Body of pancreas (tissue), 4 donors: ENCODE measurements at places on chromosomes 12 and 14. TPM values are rescaled to one million over a fixed set of nuclear protein-coding genes. Genes with fewer than 3 reads are reported as not detected.
A peak's percentile ranks its signal among the peaks of the same experiment; 100 is the strongest.

DNA sequence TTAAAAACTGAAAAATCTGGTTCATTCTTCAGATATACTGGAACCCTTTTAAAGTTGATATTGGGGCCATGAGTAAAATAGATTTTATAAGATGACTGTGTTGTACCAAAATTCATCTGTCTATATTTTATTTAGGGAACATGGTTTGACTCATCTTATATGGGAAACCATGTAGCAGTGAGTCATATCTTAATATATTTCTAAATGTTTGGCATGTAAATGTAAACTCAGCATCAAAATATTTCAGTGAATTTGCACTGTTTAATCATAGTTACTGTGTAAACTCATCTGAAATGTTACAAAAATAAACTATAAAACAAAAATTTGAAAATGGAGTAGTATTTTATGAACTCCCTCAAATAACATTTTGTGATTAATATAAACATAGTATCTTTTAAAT is 14.2 kb downstream of the PTGER2 start:
- DNase-seq, result no peak
- H3K4me1 ChIP-seq, result no peaks in the 10 kb centered on the region
- H3K27ac ChIP-seq, result no peak overlapping the region
- no peaks in the 10 kb centered on the region for H3K36me3 ChIP-seq

- peaks cover 16% of the 10 kb centered on the region for H3K4me1 ChIP-seq
- H3K4me3 ChIP-seq, result no peak overlapping the region
- no peak for DNase-seq
- H3K36me3 ChIP-seq, result no peaks in the 10 kb centered on the region
- no peaks in the 10 kb centered on the region for H3K27me3 ChIP-seq
Observed at GRCh38 chr12:75944097-75944904, 87.3 kb downstream of the PHLDA1 start.

GRCh38 chr14:29955087-29955486 is 27.4 kb upstream of the PRKD1 start:
- H3K4me1 ChIP-seq, result no peaks in the 10 kb centered on the region
- H3K4me3 ChIP-seq, result no peak overlapping the region
- no peaks in the 10 kb centered on the region for H3K27me3 ChIP-seq
- DNase-seq, result no peak
- no peak overlapping the region for H3K27ac ChIP-seq

- no peaks in the 10 kb centered on the region for H3K27me3 ChIP-seq
- DNase-seq, result no peak
- H3K4me3 ChIP-seq, result no peak overlapping the region
- H3K4me1 ChIP-seq, result no peaks in the 10 kb centered on the region
Observed at GRCh38 chr12:100170313-100170858, 27.7 kb upstream of the BLTP3B start.

DNA sequence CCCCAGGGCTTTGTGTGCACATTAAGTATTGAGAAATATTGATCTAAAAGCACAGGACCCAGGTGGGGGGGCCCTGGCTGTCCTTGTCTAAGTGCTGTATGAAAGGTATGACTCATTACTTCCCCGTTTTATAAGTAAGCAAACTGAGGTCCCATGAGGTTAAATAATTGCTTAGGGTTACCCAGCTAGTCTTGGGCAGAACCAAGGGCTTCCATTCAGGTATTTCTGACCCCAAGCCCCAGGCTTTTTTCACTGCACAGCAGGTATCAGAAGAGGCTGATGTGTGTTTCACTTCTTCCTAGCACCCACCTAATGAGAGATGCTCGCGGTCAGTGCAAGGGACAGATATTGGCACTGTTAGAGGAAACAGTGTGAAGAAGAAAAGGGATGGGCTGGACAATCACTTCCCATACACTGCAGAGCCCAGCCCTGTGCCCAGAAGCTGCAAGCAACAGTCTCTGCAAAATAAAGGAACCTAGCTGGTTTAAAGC is 4.7 kb upstream of the TC2N start:
- H3K27ac ChIP-seq, result peak overlapping the region; percentile 85
- no peaks in the 10 kb centered on the region for H3K27me3 ChIP-seq
- peaks cover 83% of the 10 kb centered on the region for H3K4me1 ChIP-seq
- no peak overlapping the region for H3K4me3 ChIP-seq

COL2A1 gene
- total RNA-seq, result not detected

DNA sequence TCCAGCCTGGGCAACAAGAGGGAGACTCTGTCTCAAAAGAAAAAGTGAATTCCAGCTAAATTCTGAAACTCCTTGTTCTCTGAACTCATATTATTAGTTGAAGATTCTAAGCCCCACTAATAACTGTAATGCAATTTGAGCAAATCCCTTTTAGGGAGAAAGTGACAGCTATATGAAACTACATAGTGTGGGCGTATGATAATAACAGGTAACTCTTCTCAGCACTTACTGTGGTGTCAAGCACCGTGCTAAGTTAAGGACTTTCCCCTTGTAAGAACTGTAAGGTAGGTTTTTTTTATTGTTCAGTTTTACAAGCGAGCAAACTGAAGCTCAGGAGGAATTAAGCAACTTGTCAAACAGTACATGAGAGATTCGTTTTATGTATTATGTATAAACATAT is 5.4 kb downstream of the ANKRD13A start:
- no peak for DNase-seq
- H3K4me3 ChIP-seq, result no peak overlapping the region
- no peaks in the 10 kb centered on the region for H3K36me3 ChIP-seq
